Activated T-helper 1 cell treated with anti-CD3 and anti-CD28 coated beads, Interleukin-12 subunit alpha, Interleukin-12 subunit beta, Interleukin-2, Interleukin-4 antibody, amounts not matched to agents 30 ng/mL and 10 ng/mL and 1 ng/mL, durations not matched to agents 14 hours and 24 hours and 36 hours (primary cell): ENCODE measurements at places on chromosomes 4 and X.

GRCh38 chr4:38192516-38192915, 232.3 kb downstream of the PTTG2 start:
- H3K27ac ChIP-seq: no peak overlapping the region
- no peaks in the 10 kb centered on the region for H3K36me3 ChIP-seq
- H3K27me3 ChIP-seq: peaks cover 37% of the 10 kb centered on the region
- H3K4me1 ChIP-seq: no peaks in the 10 kb centered on the region
- no peak for DNase-seq
- H3K4me3 ChIP-seq: no peak overlapping the region

GRCh38 chr4:29005838-29006237, 1714.3 kb upstream of the PCDH7 start:
- H3K4me1 ChIP-seq: no peaks in the 10 kb centered on the region
- H3K27ac ChIP-seq: no peak overlapping the region
- DNase-seq: no peak
- H3K4me3 ChIP-seq: no peak overlapping the region
- H3K27me3 ChIP-seq: no peaks in the 10 kb centered on the region
- H3K36me3 ChIP-seq: no peaks in the 10 kb centered on the region

- peaks cover 22% of the 10 kb centered on the region for H3K36me3 ChIP-seq
- peaks cover 17% of the 10 kb centered on the region for H3K4me1 ChIP-seq
- no peak for DNase-seq
- H3K27me3 ChIP-seq: no peaks in the 10 kb centered on the region
- no peak overlapping the region for H3K4me3 ChIP-seq
- H3K27ac ChIP-seq: peak overlapping the region; percentile 63
These were observed 15.4 kb downstream of the IRAK1 start for GRCh38 chrX:154004315-154004714.

DNA sequence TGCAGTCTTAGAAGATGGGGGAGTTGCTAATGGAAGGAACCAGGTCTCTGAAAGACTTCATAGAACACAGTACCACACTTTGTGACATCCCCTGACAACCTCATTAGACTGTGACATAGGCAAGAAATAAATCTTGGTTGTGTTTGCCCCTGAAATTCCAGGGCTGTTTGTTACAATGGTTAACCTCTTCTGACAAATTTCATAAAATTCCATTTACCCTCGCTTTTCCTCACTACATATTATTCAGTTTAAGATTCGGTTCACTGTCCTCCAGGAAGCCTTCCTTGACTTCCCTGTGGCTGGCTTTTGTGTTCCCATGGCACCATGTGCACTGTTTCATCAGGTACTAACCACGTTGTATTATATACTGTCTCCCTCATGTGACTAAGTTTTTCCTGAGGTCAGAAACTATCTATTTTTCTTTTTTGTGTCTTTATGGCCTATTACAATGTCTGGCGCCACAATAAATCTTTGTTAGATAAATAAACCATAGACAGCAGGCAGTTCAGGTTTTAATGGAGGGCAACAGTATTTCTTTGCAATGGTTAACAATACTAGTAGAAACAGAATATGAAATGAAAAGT, 54.2 kb downstream of the ATXN3L start:
- peaks cover 9% of the 10 kb centered on the region for H3K4me1 ChIP-seq

GRCh38 chr4:38160487-38161207, 200.4 kb downstream of the PTTG2 start:
- H3K27me3 ChIP-seq: peaks cover 7% of the 10 kb centered on the region
- H3K4me1 ChIP-seq: peaks cover 80% of the 10 kb centered on the region
- peak; percentile 66 for DNase-seq

DNA sequence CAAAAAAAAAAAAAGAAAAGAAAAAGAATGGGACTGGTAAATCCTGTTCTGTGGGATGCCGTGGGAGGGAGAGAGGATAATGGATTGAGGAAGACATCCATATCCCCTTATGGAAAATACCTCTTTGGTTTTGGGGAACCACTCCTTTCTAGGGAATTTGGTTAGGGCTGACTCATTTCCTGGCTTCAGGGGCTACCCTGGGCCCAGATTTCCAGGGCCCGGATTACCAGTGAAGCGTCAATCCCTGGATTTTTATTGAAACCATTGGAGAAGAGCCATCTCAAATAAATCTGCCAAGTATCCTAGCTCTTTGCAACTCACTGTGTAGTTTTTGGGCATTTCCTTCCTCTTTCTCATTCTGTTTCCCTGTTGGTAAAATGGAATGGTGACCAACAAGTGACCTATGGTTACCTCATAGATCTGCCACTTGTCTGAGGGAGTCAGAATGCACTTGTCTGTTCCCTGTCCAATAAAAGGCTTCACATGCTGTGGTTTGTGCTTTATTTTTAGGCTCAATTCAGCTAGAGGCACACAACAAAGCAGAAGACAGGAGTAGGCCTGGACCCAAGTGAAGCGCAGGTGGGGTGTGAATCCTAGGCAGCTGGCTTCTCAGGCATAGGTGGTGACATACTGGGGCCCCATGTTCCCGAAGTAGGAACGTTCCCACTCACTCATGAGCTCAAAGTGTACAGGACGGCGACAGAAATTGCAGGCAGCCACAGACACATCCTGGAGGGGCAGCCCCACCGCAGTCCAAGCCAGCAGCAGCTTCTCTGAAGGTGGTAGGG, 8.6 kb downstream of the APEX2 start:
- H3K27me3 ChIP-seq: no peaks in the 10 kb centered on the region
- peaks cover 19% of the 10 kb centered on the region for H3K36me3 ChIP-seq
- H3K27ac ChIP-seq: no peak overlapping the region
- H3K4me1 ChIP-seq: peaks cover 7% of the 10 kb centered on the region
- peak overlapping the region; percentile 30 for H3K4me3 ChIP-seq
- DNase-seq: no peak

- peaks cover 1% of the 10 kb centered on the region for H3K27me3 ChIP-seq
- H3K4me1 ChIP-seq: no peaks in the 10 kb centered on the region
- DNase-seq: no peak
These were observed 67.5 kb upstream of the SH3RF1 start for GRCh38 chr4:169338241-169338640.

GRCh38 chrX:19661961-19662360, 146.7 kb upstream of the MAP3K15 start:
- H3K36me3 ChIP-seq: peaks cover 11% of the 10 kb centered on the region
- no peak overlapping the region for H3K27ac ChIP-seq
- DNase-seq: no peak
- H3K4me3 ChIP-seq: no peak overlapping the region
- H3K27me3 ChIP-seq: no peaks in the 10 kb centered on the region
- peaks cover 34% of the 10 kb centered on the region for H3K4me1 ChIP-seq

DNA sequence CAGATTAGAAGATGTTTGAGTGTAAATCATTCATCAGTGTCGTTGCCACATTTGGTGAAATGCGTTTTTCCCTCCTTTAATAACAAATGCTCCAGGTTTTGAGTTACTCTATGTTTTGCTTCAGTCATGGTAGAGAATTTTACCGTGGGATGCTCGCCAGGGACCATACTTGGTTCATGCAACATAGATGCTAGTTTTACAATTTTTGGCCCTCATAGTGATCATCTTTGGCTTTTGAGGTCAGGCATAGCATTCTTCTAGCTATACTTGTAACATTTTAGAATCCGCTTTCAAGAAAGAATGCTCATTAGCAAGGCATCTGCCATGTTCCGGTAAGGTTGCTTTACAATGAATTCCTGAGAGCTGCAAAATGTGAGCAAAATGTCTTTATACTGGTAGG, 147.2 kb downstream of the SPCS3 start:
- no peaks in the 10 kb centered on the region for H3K27me3 ChIP-seq
- H3K36me3 ChIP-seq: no peaks in the 10 kb centered on the region
- H3K4me1 ChIP-seq: no peaks in the 10 kb centered on the region
- DNase-seq: no peak

GRCh38 chr4:7759216-7759615, 180.4 kb downstream of the AFAP1 start:
- H3K4me3 ChIP-seq: peak overlapping the region; percentile 75
- peaks cover 43% of the 10 kb centered on the region for H3K4me1 ChIP-seq
- peak overlapping the region; percentile 83 for H3K27ac ChIP-seq

- no peak overlapping the region for H3K27ac ChIP-seq
- H3K4me3 ChIP-seq: no peak overlapping the region
- H3K27me3 ChIP-seq: peaks cover 3% of the 10 kb centered on the region
- H3K4me1 ChIP-seq: peaks cover 4% of the 10 kb centered on the region
- peaks cover 10% of the 10 kb centered on the region for H3K36me3 ChIP-seq
These were observed 14.8 kb upstream of the RASGEF1B start for GRCh38 chr4:81486502-81486901.

GRCh38 chr4:69051576-69051943, 44.7 kb upstream of the UGT2B7 start:
- no peak for DNase-seq
- H3K27me3 ChIP-seq: no peaks in the 10 kb centered on the region
- no peaks in the 10 kb centered on the region for H3K36me3 ChIP-seq
- no peak overlapping the region for H3K27ac ChIP-seq
- H3K4me3 ChIP-seq: no peak overlapping the region

DNA sequence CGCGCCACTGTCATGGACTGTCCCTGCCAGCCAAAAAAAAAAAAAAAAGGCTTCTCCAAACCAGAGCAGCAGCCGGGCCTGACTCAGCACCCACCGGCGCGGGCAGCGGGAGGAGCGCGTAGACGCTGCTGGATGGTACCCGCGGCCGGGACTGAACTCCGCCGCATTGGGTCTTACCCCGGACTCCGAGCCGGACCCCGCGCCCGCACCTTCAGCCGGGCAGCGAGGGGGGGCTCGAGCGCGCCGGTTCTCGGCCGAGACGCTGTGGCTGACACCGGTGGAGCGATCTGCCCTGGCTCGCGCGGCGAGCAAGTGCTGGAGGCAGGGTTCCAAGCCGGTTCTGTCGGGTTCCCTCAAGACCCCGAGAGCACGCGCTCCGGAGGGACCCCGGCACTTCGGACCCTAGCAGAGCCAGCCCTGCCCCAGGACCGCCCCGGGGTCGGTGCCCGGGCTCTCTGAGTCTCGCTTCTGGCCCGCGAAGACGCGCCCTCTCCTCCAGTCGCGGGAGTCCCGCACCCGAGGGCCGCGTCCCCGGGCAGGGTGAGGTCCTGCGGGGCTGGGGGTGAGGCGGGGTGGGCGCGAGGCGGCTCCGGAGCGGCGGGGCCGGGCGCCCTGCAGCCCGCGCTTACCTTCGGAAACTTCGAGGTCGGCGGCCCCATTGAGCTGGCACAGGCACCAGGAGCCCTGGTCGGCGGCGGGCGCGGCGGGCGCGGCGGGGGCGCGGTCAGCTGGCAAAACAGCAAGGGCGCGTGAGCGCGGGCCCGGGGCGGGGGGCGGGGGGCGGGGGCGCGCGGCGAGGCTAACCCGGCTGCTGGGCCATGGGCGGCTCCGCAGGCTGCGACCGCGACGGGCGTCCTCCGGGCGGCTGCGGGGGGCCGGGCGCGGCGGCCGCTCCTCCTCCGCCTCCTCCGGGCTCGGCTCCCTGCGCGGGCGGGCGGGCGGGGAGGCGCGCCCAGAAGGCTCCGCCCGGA, 11.8 kb upstream of the MAN2B2 start:
- peaks cover 53% of the 10 kb centered on the region for H3K27me3 ChIP-seq
- no peaks in the 10 kb centered on the region for H3K36me3 ChIP-seq
- H3K4me3 ChIP-seq: no peak overlapping the region
- no peak overlapping the region for H3K27ac ChIP-seq

GRCh38 chr4:130747842-130748241, 1651.9 kb downstream of the C4orf33 start:
- H3K27ac ChIP-seq: no peak overlapping the region
- no peaks in the 10 kb centered on the region for H3K27me3 ChIP-seq
- no peaks in the 10 kb centered on the region for H3K36me3 ChIP-seq
- no peak overlapping the region for H3K4me3 ChIP-seq

GRCh38 chrX:44104699-44105098, 131.5 kb upstream of the NDP start:
- H3K27me3 ChIP-seq: no peaks in the 10 kb centered on the region
- no peak overlapping the region for H3K4me3 ChIP-seq
- no peak overlapping the region for H3K27ac ChIP-seq
- H3K4me1 ChIP-seq: no peaks in the 10 kb centered on the region
- no peaks in the 10 kb centered on the region for H3K36me3 ChIP-seq

GRCh38 chr4:132646186-132646585, 502.9 kb upstream of the PCDH10 start:
- no peaks in the 10 kb centered on the region for H3K27me3 ChIP-seq
- no peak for DNase-seq
- no peaks in the 10 kb centered on the region for H3K36me3 ChIP-seq
- no peak overlapping the region for H3K27ac ChIP-seq
- no peaks in the 10 kb centered on the region for H3K4me1 ChIP-seq

GRCh38 chr4:56640621-56641493, 40.2 kb downstream of the HOPX start:
- H3K4me3 ChIP-seq: peak overlapping the region; percentile 62
- peaks cover under 1% of the 10 kb centered on the region for H3K36me3 ChIP-seq
- no peak for DNase-seq

GRCh38 chrX:10759141-10759799, 138.9 kb upstream of the MID1 start:
- DNase-seq: no peak
- no peaks in the 10 kb centered on the region for H3K27me3 ChIP-seq
- H3K4me3 ChIP-seq: no peak overlapping the region
- H3K27ac ChIP-seq: no peak overlapping the region
- H3K36me3 ChIP-seq: no peaks in the 10 kb centered on the region

- H3K36me3 ChIP-seq: no peaks in the 10 kb centered on the region
- no peak within 1 kb of the TSS for H3K4me3 ChIP-seq
- no peak within 1 kb of the TSS for H3K27ac ChIP-seq
- DNase-seq: no peak
These were observed at the start of gene ZNF732 for GRCh38 chr4:304969-305680. ZNF732 (minus strand) TSS chr4:305474; CDS start chr4:305310, 164 bp downstream.

DNA sequence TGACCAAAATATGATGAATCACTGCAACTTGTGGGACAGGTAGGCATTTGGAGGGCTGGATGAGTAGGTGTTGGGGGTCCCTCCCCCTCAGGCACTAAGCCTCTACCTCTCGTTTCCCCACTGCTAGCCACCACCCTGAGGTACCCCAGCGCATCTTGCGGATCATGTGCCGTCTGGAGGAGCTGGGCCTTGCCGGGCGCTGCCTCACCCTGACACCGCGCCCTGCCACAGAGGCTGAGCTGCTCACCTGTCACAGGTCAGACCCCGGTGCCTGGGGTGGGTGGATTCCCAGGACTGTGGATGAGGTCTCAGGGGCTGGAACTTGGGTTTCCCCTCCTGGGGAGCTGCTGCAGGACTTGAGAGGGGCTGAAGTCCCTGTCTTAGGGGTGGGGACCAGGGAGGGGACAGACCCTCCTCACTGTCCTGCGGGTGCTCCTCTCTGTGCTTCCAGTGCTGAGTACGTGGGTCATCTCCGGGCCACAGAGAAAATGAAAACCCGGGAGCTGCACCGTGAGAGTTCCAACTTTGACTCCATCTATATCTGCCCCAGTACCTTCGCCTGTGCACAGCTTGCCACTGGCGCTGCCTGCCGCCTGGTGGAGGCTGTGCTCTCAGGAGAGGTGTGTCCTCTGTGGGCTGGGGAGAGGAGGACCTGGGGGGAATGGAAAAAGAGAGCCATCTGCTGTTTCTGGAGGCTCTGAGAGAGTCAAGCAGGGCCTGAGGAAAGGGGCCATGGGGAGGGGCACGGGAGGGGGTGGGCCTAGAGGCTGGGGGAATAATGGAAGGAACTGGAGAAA, 10.1 kb upstream of the ERAS start:
- H3K27ac ChIP-seq: no peak overlapping the region
- H3K27me3 ChIP-seq: no peaks in the 10 kb centered on the region
- H3K4me1 ChIP-seq: no peaks in the 10 kb centered on the region
- H3K4me3 ChIP-seq: no peak overlapping the region
- peaks cover 6% of the 10 kb centered on the region for H3K36me3 ChIP-seq

- H3K4me1 ChIP-seq: no peaks in the 10 kb centered on the region
- no peak overlapping the region for H3K4me3 ChIP-seq
- DNase-seq: no peak
- no peaks in the 10 kb centered on the region for H3K36me3 ChIP-seq
These were observed 162.2 kb upstream of the ANXA10 start for GRCh38 chr4:167930166-167930565.
